Ovary (tissue), 10 donors: ENCODE measurements at places on chromosomes 11 and 22. TPM values are rescaled to one million over a fixed set of nuclear protein-coding genes. Genes with fewer than 3 reads are reported as not detected.

GRCh38 chr11:69221086-69221485 is 65.4 kb downstream of the SMIM38 start:
- DNase-seq = no peak

DNA sequence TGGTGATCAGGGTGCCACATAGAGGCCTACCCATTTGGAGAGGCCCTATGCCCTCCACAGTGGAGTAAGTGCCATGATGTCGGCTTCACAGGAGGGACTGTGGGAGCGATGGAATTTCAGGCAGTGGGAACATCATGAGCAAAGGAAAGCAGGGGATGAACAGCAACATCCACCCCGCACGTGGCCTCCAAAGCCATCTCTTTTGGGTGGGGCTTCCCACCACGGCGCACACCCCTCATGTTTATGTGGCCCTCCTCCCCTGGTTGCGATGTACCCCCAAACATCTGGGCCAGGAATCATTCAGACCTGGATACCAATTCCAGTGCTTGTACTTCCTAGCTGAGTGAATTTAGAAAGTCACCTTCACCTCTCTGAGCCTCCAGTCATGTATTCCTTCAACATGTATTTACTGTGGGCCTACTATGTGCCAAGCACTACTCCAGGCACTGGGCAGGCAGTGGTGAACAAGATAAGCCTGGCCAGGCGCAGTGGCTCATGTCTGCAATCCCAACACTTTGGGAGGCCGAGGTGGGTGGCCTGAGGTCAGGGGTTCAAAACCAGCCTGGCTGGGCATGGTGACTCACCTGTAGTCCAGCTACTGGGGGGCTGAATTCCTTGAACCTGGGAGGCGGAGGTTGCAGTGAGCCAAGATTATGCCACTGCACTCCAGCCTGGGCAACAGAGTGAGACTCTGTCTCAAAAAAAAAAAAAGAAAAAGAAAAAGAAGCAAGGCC is 1.8 kb upstream of the MAFF start:
- no peak for DNase-seq

DNA sequence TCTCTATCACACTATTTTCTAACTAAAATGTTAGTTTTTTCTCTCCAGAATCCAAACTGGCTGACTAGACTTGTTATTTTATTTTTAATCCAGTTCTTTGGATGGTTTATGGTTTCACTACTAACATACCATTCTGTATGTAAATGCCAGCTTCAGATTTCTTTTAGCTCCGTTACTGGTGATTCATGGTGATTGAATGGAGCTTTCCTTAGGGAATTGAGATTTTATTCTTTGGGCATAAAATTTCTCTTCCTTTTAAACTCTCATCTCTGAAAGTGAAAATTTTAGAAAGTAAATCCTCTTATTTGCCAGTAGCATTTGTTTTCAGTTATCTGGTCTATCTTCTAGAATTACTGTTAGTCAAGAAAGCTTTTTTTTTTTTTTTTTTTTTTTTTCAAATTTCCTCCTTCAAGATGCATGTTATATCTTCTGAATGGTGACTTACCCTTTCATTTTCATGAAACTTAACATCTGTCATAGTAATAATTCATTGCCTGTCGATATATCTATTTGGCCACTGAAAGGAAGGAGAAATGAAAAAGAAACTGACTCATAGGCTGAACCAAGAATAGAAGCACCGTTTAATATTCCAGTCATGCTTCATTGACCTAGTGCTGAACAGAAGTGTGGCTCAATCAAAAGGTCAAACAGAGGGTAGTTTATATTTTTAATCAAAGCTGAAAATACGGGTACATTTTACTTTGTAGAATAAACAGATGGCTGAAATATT is 6.4 kb downstream of the ENDOD1 start:
- no peak for DNase-seq

DNA sequence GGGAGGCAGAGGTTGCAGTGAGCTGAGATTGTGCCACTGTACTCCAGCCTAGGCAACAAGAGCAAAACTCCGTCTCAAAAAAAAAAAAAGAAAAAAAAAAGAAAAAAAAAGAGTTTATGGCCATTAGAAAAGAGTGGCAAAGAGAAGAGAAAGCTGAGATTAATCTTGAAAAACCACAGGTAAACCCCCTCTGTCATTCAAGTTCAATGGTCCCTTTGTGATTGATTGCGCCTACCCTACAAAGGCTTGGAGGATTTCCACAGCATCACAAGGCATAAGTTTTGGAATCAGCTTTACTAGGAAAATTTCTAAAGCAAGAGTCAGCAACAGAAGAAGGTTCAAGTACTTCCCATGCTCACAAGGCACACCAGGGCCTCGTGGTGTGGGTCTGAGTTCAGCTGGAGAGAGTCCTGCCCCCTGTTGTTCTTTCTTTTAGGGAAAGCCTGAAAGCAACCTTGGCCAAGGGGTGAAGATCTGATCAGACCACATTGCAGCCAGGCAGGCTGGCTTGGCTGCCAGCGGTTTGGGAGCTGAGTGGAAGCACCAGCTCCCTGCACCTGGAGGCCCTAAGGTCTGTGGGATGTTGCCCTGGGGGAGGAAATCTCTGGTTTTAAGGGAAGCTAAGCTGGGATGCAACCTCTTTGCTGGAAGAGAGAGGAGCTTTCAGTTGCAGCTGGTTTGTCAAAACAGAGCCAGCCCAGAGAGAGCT is 41.8 kb downstream of the SLN start:
- no peak for DNase-seq

- DNase-seq = no peak
Measured at GRCh38 chr22:25350551-25350971, 131.1 kb downstream of the CRYBB2 start.

DNA sequence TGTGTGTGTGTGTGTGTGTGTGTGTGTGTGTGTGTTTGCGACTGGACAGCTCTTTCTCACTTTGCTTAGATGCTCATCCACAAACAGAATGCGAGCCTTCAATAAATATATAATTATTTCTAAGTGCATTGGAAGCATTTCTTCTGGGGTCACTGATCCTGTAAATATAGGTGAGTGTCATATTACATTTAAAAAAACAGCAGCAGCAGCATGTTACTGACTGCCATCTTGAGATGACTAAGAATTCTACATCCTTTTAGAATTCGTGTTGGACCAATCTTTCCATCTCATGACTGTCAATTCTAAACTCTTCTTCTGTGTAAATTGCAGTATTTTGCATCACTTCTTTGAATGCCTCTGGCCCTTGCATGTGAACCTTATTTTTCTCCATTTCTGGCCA is 238.0 kb upstream of the DDI1 start:
- no peak for DNase-seq

- no peak for DNase-seq
Measured at GRCh38 chr22:46451741-46452140, 85.7 kb downstream of the CELSR1 start.

- no peak for DNase-seq
Measured at GRCh38 chr11:27401280-27401832, 38.3 kb upstream of the CCDC34 start.

DNA sequence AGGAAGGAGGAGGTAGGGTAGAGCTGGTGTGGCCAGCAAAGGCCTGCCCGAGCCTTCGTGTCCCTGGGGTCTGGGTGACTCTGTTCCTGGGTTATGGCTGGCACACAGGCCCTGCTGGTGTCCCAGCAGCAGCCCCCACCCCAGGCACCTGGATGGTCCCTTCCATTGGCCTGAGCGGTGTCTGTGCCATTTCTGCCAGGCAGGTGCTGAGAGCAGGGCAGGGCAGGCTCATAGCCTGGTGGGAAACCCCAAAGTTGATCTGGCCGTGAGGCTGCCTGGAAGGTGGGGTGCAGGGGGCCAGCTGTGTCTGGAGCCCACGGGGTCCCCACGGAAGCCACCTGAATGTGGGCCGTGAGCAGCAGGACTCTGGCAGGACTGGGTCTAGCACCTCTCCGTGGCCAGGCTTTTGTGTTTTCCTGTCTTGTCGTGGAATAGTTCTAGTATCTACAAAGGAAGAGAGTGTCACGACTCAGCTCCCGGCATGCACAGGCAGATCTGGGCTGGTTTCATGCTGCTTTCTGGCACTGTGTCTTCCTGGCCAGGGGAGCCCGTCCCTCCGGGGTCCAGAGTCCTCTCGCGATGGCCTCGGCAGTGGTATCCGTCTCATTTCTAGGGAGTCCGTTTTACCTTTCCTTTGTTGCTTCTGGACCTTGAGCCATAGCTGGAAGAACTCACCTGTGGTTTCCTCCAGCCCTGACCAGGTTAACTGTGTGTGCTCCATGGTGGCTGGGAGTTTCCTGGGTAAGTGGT is 83.7 kb downstream of the KCNQ1 start:
- DNase-seq = no peak

DNA sequence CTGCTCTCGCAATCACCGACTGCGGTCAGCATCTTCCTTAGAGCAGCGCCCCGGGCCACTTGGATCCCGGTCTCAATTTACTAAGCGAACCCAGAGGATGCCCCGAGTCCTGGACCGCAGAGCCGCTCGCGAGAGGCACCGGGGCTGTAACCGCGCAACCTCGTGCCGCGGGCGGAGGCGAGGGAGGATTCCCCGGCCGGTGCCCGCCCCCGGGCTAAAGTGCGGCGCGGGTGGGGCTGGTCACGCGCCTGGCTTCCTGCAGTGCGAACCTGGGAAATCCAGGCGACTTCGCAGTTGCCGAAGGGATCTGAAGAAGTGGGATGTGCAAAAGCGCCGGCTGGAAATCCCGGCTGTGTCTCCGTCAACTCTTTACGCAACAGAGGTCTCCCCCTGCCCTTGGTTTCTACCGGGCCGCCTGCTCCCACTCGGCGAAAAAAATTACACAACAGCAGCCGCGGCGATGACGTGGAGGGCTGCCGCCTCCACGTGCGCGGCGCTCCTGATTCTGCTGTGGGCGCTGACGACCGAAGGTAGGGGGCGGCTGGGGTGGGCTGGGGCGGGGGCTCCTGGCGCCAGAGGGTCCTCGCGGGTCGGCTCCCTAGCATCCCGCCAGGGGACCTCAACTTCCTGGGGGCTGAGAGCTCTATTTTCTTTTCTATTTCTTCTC is at the start of gene NCR3LG1:
Gene NCR3LG1 (plus strand): TSS at position 291 of the 667 bp plus-strand sequence. CDS start 170 bp downstream, at position 461.
- DNase-seq = peak; percentile 84

- no peak for DNase-seq
Measured at GRCh38 chr11:30917859-30918478, 331.8 kb upstream of the MPPED2 start.

GRCh38 chr11:42171046-42171445 is 711.6 kb upstream of the LRRC4C start:
- DNase-seq = no peak

DNA sequence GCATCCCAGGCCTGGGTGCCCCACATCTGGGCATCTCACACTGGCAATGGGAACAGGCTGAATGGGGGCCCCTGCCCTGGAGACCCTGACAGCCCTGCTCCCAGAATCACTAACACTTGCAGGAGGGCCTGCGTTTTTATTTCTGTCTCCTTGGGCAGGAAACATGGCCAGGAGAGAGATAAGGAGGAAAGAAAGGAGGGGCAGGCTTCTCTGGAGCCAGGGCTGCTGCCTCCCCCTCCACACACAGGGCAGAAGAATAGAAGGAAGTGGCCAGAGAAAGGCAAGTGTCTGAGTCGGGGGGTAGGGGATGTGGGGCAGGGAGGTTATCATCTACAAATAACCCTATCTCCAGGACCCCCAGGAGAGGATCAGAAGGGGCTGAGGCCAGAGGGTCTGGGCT is 25.5 kb upstream of the TSPAN18 start:
- no peak for DNase-seq

- no peak for DNase-seq
Measured at GRCh38 chr11:61067782-61068446, 34.4 kb upstream of the CD5 start.

DNA sequence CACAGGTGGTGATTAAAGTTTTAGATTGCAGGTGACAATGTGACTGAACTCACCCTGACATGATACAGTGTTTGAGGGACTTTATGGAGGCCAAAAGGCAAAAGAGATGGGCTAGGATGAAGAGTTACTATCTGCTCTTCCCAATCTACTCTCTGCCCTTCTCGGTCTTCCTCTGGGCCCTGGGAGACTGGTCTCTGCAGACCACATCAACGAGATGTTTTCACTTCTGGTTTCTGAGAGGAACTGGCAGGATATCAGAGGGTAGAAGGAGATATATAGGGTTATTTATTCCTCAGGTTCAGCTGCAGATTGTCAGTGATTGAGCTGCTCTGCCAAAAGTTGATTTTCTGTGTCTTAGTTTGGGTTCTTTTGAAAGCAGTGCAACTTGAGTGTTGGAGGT is 32.4 kb upstream of the CD44 start:
- no peak for DNase-seq

GRCh38 chr11:117738246-117738957 is 58.6 kb downstream of the DSCAML1 start:
- DNase-seq = no peak

GRCh38 chr22:41362615-41363014 is 19.1 kb upstream of the TEF start:
- no peak for DNase-seq

GRCh38 chr11:75797792-75798191 is 17.2 kb upstream of the UVRAG start:
- no peak for DNase-seq

GRCh38 chr22:20741634-20742581 is 32.0 kb upstream of the SERPIND1 start:
- DNase-seq = no peak

DNA sequence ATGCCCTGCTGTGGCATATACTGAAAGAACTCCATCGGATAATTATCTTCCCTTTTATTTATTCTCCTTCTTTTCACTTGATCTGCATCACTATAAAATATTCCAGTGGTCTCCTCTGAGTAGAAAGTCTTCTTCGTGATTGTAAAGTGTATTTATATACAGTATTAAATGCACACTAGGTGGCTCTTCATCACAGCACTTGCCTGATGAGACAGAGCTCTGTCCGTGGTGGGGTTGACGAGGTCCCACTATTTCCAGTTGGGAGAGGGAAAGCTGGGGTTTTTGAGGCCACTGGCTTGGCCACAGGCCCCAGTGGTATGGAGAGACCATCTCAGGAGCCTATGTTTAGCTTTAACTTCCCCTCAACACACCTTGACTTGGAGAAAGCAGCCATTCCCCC is 31.6 kb upstream of the ZBTB16 start:
- DNase-seq = no peak

DNA sequence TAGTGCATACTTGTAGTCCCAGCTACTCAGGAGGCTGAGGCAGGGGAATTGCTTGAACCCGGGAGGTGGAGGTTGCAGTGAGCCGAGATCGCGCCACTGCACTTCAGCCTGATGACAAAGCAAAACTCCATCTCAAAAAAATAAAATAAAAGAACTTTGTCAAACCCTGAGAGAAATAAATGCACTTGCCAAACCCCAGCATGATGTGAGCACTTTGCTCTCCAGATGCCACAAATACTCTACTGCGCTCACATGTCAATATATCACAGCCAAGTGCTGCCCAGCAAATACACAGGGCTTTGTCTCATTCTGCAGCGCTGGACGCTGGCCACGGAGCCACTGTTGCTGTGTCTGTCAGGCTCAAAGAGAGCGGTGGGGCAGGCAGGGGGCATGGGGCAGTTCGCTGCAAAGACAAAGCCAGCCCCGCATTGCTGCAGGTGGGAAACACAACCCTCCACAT is 45.1 kb downstream of the AHNAK start:
- DNase-seq = no peak

GRCh38 chr22:50157709-50158375 is 12.7 kb upstream of the PANX2 start:
- no peak for DNase-seq

- DNase-seq = peak; percentile 33
Measured at GRCh38 chr11:124899383-124900145, 1.9 kb upstream of the ROBO4 start.

GRCh38 chr22:43313244-43313889 is 29.8 kb downstream of the SCUBE1 start:
- DNase-seq = no peak

Gene EHF
- 0.06 TPM for polyA plus RNA-seq

Gene NXPE2
- 0.22 TPM for polyA plus RNA-seq

Gene OR5B21
- polyA plus RNA-seq = not detected

Gene SLC5A12
- 0.15 TPM for polyA plus RNA-seq

Gene FAT3
- 0.39 TPM for polyA plus RNA-seq

Gene APOL6
- 12.6 TPM for polyA plus RNA-seq

Gene LDHA
- polyA plus RNA-seq = 444 TPM

Gene FOXRED1
- polyA plus RNA-seq = 18.8 TPM

Gene RPS6KA4
- polyA plus RNA-seq = 4.0 TPM

Gene LIF
- 1.1 TPM for polyA plus RNA-seq
